Skeletal muscle cell (primary cell): ENCODE measurements at places on chromosomes 2 and 18.

- no peak for DNase-seq
Observed at GRCh38 chr2:55438391-55439100, 18.9 kb upstream of the CCDC88A start.

GRCh38 chr2:51000849-51001617, 30.9 kb downstream of the NRXN1 start:
- no peak for DNase-seq

GRCh38 chr2:153470867-153471266, 7.7 kb downstream of the RPRM start:
- DNase-seq: no peak

- DNase-seq: no peak
Observed at GRCh38 chr2:101981504-101981903, 10.3 kb upstream of the IL1R2 start.

- DNase-seq: no peak
Observed at GRCh38 chr2:42933824-42934254, 141.5 kb upstream of the HAAO start.

GRCh38 chr18:58637197-58637596, 8.3 kb upstream of the ALPK2 start:
- no peak for DNase-seq

- no peak for DNase-seq
Observed at GRCh38 chr2:119326938-119327337, 39.7 kb downstream of the C2orf76 start.

DNA sequence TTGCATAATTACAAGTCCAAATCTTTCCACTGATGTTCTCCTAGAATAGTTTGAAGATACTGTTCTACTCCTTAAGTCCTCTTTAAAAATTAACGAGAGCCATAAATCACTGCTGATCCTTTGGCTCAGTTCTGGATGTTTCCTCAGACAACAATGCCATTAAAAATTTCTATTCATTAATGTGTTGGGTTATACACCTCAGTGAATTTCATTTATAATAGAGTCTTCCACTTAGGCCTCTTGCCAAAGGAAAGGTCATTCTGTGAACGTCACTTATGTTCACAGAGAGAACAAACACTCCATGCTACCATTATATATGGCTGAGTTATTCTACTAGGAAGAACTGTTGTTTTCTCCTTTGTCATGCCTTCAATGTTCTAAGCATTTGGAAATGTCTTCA, 1472.3 kb upstream of the CELF4 start:
- DNase-seq: no peak

DNA sequence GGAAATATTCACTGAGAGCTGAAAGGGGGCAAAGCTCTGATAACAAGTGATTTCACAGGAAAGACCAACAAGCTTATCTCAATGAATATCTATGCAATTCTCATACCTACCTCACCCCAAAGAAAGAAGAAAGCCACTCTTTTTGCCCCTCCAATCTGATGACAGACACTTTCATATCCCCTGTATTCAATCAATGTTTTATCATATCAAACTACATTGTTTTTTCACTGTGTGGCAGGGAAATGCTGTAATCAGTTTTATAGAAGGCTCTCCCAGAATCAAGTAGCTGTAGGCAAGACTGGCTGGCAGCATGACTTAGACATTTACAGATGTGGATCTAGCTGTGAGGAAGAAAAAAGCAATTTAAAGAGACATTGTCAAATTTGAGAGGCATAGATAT, 81.3 kb upstream of the PIK3C3 start:
- DNase-seq: no peak

- DNase-seq: no peak
Observed at GRCh38 chr18:13235421-13235831, 16.9 kb downstream of the LDLRAD4 start.

- DNase-seq: no peak
Observed at GRCh38 chr2:99701503-99701902, 211.7 kb upstream of the REV1 start.

GRCh38 chr2:224669449-224669848, 46.7 kb downstream of the CCDC195 start:
- DNase-seq: no peak

GRCh38 chr2:83103613-83104012, 1355.5 kb downstream of the SUCLG1 start:
- peak; percentile 51 for DNase-seq

DNA sequence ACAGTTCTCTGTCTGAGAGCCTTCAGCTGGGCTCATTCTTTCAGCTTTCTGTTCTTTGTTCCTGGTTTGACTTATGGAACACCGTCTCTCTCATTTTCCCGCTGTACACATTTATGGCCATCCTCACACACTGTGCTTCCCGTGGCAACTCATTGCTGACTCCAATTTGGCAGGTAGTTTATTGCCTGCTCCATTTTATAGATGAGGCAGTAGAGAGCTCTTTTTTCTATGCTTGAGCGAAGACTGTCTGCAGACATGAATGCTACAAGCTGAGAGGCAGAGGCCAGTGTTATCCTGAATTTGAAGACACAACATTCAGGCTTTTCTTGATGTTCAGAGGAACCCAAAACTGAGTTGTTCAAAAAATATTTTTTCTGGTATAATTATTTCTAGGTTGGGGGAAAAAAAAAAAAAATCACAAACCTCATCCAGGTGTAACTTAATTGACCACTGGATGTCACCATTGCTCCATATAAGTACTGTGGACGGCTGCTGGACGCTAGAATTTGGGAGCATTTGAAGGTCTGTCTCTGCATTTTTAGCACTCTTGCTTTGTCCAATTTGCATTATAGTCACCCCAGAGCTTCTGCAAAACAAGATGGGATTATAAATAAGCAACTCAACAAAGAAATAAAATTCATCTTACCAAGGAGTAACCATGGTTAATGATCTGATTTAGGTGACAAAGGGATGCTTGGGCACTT, 83.5 kb downstream of the HRH4 start:
- DNase-seq: no peak

DNA sequence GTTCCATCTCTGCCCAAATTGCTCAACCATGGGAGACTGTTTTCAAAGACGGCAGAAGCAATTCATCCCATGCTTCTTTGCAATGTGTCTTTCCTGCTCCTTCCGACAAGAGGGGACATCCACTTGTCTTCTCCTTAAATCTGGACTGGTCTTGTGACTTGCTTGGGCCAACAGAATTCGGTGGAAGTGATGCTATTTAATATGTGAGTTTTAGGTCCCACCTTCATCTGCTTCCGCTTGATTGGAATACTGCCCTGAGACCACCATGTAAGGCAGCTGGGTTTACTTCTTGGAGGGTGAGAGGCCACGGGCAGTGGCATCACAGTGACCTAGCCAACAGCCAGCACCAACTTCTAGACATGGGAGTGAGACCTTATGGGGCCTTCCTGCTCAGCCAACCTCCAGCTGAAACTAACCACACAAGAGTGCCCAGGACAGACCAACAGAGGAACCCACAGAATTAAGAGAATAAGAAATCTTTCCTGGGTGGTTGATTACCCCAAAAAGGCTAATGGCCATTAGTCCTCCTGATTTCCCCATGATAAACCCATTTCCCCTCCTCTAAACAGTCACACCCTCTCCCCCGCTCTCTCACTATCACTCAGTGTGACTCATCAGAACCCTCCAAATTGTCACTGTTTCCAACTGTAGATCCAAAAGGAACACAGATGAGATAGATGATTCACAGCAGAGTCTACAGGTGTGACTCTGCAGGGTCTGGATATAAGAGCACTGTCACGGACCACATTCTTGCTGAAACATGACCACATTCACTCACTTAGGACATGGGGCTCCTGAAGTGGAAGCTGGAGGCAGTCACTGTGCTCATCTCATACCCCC, 16.2 kb upstream of the RHOB start:
- DNase-seq: no peak

- no peak for DNase-seq
Observed at GRCh38 chr2:8790739-8791162, 46.7 kb downstream of the KIDINS220 start.

GRCh38 chr2:207767461-207768167, 2.1 kb downstream of the FZD5 start:
- DNase-seq: no peak

- no peak for DNase-seq
Observed at GRCh38 chr2:152189622-152190495, 14.3 kb upstream of the STAM2 start.

DNA sequence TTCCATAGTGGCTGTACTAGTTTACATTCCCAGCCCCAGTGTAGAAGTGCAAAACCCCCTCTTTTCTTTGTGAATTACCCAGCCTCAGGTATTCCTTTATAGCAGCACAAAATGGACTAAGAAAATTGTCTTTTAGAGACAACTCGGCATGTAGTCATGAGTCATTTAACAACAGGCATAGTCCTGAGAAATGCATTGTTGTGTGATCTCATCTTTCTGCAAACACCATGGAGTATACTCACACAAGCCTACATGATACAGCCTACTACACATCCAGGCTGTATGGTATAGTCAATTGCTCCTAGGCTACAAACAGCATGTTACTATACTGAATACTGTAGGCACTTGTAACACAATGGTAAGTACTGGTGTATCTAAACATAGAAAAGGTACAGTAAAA, 44.4 kb upstream of the MBP start:
- peak; percentile 39 for DNase-seq

DNA sequence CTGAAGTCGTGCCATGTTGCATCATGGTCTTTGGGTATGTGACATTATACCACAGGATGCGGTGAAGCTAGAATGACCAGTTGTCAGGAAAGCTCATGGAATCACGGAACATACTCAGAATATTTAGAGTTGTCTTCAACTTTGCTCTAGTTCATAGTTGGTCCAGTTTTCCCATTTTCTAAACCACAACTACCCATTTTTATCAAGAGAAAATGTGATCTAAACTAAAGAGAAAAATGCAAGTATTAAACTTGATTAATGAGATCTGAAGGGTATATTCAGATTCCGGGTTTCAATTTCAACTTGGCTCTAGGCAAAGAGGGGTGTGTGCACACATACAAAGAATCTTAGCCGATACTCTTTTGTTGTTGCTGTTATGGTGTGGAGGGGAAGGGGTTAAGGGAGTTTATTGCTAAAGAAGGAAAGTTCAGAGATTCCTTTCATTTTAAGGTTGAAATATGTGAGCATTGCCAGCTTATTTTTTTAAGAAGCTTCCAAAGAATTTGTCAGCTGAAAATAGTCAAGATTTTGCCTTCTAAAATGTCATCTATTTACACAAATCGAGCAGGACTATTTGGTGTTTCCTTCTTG, 516.6 kb upstream of the ZEB2 start:
- DNase-seq: no peak

GRCh38 chr18:79092874-79093273, 23.7 kb downstream of the ATP9B start:
- DNase-seq: no peak

DNA sequence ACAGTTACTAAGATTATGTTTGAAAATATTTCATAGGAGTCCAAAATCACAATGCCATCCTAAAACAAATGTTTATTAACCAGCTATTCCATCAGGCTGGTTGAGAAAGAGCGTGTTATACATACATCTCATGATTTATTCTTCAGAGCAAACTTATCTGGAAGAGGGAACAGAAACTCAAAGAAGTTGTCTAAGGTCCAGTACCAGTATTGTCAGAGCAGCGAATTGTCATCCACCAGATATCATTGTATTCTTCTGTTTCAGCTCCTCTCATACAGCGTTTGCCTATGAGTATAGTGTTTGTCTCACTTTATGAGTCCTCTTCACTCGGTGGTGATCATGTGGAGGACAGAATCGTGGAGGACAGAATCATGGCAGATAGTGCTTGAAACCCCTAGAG, 238.2 kb downstream of the OSR1 start:
- no peak for DNase-seq

DNA sequence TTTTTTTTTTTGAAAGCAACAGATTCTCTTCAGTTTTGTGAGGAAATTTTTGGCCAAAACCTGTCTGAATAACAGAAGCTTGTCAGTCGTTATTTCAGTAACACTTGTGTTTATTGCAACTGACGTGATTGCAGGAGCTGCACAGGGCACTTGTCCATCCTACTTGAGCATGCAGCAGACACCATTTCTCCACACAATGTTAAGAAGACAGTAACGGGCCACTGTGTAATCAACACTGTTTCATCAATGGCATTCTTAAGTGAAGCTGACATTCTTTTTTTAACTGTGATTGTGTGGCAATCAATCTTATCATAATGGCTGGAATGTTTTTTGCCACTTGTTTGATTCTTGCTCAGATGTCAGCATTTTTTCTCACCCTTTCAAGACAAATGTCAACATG, 50.1 kb upstream of the PIEZO2 start:
- no peak for DNase-seq

- no peak for DNase-seq
Observed at GRCh38 chr18:27674411-27674810, 489.3 kb upstream of the CHST9 start.

DNA sequence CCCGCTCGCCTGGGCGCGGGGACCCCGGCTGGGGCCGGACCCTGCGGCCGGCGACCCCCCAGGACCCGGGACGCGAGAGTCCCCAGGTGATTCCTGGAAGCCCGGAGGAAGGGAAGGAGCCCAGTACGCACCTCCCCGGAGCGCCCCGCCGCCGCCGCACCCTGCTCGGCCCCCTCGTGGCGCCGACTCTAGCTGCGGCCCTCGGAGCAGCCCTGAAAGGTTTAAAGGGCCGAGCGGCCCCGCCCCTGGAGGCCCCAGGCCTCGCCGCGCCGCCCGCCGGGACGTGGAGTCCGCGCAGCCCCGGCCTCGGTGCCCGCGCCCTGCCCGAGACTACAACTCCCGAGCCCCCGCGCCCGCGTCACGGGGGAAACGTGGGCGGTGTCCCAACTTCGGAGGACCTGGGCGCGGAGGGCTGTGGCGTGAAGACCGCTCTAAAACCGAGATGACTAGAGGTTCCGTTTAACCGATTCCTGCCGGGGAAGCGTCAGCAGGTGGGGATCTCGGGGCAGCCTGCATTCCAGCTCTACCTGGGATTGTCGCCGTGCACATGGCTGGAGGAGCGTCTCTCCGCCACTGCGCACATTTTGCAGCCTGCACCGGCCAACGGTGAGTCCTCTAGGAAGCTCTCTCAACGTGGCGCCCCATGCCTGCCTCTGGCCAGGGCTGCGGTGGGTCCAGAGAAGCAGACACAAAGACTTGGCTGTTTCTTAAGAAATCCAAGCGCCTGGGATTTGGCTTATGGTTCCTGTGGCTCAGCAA, at the start of gene TMEM150A:
TMEM150A (minus strand) TSS at position 223 of the 759 bp plus-strand sequence. CDS start 750 bp downstream, outside the sequence.
- peak; percentile 65 for DNase-seq

DNA sequence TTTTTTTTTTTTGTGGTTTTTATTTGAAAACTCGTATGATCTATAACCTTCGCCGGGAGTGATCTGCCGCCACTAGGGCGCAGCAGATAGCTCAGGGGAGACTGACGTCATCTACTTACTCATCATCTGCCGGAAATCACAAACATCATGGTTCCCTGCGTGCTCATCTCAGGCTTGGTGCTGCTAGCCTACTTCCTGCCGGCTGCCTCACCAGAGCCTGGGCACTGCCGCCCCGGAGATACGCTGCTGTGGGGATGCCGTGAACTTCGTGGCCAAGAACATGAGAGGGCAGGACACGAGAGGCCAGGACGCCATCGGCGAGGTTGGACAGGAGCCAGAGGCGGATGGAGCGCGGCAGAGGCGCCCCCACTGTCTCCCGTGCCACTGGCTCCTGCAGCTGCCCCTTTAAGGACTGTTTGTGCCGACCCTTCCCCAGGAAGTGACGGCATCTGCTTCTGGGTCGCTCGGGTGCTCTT, 68.8 kb downstream of the DOK6 start:
- DNase-seq: no peak
